ENCODE measurements at places on chromosomes 3 and 15.

DNA sequence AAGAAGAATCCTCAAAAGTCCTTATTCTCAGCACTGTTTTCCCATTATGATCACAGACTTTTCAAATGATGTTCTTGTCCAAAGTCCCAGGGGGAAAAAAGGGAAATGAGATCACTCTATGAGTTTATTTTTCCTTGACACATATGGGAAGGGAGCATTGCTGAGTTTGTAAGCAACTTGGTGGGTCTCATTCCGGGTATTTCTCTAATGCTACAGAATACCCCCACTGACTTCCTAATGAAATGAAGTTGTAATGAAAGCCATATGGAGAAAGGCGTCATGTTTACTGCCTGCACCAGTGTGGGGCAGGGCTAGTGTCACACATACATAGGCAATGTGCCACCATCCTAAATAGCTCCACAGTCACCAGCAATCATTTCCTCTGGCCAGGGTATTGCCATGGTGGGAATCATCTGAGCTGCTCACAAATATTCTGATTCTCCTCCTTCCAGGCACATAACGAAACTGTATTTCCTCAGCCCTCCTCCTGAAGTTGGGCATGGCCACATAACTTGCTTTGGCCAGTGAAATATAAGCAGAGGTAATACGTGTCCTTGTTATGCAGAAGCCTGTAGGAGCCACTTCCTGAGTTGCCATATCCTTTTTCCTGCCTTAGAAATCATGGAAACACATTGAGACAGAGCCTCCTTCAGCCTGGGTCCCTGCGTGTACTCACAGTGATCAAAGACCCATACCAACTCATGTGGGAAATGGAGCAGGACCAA lies 41.0 kb upstream of the C15orf61 start:
- DNase-seq = no peak

DNA sequence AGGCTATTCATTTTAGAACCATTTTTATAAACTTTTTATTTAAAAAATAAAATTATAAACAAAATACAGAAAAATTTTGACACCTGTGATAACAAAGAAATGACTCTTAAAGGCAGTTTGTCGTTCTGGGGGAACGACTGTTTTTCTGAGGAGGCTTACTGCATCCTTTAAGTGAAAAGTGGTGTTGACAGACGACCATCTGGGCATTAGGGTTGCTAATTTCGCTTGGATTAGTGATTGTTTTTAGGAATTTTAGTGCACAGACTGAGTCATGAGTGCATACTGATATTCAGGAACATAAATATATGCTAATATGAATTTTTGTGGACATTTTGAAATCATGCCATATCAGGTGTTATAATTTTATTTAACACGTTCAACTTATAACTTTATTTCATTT lies 28.5 kb downstream of the OSTN start:
- DNase-seq = no peak

GRCh38 chr3:193330555-193331204 lies 47.9 kb downstream of the ATP13A5 start:
- DNase-seq = no peak

GRCh38 chr3:136122006-136122405 lies 74.1 kb downstream of the MSL2 start:
- DNase-seq = no peak

- DNase-seq = no peak
Observed at GRCh38 chr15:101446518-101447167, 42.9 kb downstream of the PCSK6 start.

DNA sequence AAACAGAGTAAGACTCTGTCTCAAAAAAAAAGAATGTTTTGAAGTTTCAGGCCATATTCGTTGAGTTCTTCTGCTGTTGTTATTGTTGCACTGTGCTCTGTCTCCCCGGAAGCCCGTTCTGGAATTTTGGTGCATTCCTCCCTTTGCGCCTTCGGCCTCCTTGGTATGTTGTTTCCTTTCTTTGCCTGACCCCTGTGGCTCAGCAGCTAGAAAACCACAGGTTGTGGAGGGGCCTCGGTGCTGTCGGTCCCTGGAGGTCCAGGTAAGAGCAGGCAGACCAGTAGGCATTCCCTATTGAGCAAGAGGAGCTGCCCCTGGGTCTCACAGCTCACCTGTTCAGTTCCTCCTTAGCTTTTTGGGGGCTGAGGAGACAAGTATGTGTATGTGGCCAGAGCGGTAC lies 51.0 kb upstream of the DLG1 start:
- DNase-seq = no peak

- no peak for DNase-seq
Observed at GRCh38 chr3:79052054-79052681, 715.6 kb downstream of the ROBO1 start.

DNA sequence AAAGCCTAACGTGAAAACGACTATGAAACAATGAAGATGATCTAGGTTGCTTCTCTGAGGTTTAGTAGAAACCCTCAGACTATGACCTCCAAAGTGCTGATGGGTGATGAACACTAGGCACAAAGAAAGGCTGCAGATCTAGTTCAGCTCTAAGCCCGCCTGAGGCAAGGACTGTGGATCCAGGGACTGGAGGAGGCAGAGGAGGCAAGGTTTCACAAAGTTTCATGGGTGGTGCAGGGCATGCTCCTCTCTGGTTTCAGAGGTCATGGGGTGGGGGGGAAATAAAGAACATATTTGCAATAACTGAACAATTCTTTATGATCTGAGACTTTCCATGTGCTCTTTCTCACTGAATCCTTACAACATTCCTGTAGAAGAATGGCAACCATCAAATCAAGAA lies 679.2 kb downstream of the NTRK3 start:
- DNase-seq = no peak

DNA sequence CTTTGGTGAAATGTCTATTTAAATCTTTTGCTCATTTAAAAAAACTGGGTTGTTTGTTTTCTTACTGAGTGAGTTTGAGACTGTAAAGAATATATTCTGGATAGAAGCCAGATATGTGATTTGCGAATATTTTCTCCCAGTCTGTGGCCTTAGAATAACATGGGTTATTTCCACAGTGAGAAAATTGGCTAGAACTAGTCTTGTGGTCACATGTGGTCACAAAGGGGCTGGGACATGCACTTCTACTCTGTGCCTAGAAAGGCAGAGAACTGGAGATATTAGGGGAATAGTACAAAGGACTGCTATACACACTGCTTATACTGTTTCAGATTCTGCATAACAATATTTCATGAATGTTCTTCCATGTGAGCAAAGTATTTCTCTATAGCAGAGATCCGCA lies 79.9 kb upstream of the RGMA start:
- no peak for DNase-seq

DNA sequence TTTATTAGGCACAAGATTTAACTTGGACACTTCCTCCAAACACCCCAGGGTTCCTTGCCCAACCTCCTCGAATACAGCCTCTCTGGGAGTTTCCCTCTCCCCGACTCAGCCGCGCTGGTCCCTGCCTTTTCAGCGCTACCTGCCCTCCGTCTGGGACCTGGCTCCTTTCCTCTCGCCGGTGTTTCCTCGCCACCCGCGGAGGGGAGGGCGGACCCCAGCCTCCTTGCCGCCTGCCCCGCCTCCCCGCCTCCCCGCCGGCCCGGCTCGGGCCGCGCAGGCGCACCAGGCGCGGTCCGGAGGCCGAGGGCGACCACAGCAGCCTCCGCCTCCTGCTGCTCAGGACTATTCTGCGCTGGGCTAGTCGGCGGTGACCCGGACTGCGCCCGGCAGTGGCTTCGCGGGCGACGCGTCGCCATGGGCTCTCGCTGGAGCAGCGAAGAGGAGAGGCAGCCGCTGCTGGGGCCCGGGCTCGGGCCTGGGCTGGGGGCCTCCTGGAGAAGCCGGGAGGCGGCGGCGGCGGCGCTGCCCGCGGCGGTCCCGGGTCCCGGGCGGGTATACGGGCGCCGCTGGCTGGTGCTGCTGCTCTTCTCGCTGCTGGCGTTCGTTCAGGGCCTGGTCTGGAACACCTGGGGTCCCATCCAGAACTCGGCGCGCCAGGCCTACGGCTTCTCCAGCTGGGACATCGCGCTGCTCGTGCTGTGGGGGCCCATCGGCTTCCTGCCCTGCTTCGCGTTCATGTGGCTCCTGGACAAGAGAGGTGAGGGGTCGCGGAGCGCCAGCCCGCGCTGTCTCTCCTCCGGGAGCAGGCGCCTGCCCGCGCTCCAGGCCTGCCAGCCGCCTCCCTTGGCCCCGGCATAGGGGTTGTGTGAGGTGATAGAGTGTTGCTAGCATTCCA lies at the start of gene SLC49A4:
SLC49A4 (plus strand) TSS at position 291 of the 895 bp plus-strand sequence; CDS start at position 415, 124 bp downstream.
- peak; percentile 5 for DNase-seq

DNA sequence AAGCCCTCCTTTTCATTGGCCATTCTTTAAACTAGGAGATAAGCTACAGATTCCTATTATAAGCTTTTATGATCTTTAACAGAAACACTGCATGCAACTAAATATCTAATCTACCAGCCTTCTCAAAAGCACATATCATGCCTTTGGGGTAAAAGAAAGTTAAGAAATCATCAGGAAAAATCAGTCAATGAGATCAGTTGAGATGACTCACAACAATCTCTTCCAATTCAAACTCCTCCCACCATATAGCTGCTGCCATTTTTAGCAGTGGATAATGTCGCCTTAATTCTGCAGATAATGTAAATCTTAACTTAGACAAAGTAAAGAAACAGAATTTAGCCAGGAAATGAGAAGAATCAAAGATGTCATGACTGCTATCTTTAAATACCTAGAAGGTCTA lies 135.2 kb upstream of the BCL6 start:
- DNase-seq = no peak

GRCh38 chr3:151431940-151432339 lies 28.9 kb downstream of the IGSF10 start:
- DNase-seq = no peak

GRCh38 chr3:112297714-112298113 lies 3.7 kb upstream of the SLC9C1 start:
- DNase-seq = no peak

GRCh38 chr15:70723122-70723422 lies 40.3 kb downstream of the UACA start:
- no peak for DNase-seq

DNA sequence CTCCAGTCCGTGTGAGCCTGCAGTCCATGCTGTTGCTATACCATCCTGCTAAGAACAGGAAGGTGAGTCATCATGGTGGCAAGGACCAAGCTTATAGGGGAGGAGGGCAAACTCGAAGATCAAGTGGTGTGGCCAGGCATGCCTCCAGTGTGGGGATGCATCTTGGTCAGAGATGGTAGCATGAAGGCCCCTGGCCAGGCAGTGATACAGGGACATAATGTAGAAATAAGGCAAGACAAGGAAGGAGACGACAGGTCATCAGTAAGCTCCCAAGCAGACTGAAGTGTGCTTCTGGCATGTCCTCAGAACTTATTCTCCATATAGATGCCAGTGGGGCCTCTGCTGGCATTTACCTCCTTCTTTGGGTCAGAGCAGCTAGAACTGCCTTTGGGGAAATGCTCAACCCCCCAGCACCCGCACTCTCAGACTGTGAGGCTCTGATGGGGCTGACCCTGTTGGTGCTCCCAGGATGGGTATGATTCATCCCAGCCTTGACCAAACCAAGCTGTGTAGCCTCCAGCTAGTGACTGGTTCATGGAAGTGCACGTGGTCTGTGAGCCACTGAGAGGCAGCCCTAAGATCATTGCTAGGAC lies 52.5 kb upstream of the ATP2B2 start:
- DNase-seq = no peak

GRCh38 chr15:33344111-33344510 lies 33.3 kb downstream of the RYR3 start:
- DNase-seq = no peak

- DNase-seq = no peak
Observed at GRCh38 chr15:59303633-59304032, 69.0 kb downstream of the MYO1E start.

DNA sequence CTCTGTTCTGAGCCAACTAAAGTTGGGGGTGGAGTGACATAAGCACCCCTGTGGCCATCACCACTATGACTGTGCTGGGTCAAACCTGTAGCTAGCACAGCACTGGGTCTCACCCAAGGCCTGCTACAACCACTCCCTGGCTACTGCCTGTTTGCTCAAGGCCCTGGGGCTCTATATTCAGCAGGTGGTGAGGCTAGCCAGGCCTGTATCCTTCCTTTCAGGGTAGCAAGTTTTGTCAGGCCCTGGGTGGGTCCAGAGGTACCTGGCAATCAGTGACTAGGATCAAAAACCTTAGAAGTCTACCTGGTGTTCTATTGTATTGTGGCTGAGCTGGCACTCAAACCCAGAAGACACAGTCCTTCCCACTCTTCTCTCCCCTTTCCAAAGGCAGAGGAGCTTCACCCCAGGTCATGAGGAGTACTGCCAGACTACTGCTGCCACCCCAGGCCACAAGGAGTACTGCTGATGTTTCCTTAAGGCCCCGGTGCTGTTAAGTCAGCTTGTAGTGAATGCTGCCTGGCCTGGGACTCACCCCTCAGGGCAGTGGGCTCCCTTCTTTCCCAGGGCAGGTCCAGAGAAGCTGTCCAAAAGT lies 170.8 kb downstream of the IGSF11 start:
- no peak for DNase-seq

GRCh38 chr3:128353991-128354687 lies 112.6 kb downstream of the DNAJB8 start:
- DNase-seq = no peak

DNA sequence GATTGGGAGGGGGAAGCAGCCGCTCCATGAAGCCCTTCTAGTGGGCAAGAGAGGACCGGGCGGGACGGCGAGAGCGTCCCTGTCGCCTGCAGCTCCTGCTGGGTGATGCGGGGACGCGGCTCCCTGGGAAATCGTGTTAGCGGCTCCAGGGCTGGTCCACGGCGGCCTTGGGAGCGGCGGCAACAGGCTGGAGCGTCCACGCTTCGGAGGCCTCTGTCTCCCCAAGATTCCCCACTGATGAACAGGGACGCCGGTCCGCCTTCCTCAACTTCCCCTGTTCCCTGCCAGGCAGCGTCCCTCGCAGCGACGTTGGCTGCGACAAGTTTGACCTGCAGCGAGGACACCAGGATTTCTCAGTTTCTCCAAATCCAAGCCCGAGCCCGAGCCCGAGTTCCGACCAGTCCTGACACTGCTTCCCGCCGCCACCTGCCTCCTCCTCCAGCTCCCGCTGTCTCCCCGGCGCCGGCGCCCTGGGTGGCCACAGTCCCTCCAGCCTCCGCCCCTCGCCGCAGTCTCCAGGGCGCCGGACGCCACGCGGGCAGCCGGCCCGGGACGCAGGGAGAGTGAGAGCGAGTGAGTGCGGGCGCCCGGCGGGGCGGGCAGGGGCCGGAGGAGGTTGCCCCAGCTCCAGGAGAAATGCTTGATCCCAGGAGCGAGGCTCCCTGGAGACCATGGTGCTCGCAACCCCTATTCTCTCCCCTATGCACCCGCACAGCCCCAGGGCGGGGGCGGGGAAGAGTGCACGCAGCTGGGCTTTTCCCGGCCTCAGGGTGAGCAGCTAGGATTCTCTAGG lies 78.1 kb upstream of the RNF7 start:
- DNase-seq = no peak

- DNase-seq = no peak
Observed at GRCh38 chr3:107222907-107223306, 154.3 kb upstream of the CCDC54 start.

Data from stimulated activated CD4-positive, alpha-beta T cell treated with anti-CD3 and anti-CD28 coated beads, Interleukin-1b, Interleukin-23, amount 100 ng/mL, for 1 hour (primary cell).